ENCODE measurements at places on chromosomes 1 and 21. TPM values are rescaled to one million over a fixed set of nuclear protein-coding genes. Genes with fewer than 3 reads are reported as not detected.
A peak's percentile ranks its signal among the peaks of the same experiment; 100 is the strongest.

Gene TP73
- total RNA-seq = not detected

DNA sequence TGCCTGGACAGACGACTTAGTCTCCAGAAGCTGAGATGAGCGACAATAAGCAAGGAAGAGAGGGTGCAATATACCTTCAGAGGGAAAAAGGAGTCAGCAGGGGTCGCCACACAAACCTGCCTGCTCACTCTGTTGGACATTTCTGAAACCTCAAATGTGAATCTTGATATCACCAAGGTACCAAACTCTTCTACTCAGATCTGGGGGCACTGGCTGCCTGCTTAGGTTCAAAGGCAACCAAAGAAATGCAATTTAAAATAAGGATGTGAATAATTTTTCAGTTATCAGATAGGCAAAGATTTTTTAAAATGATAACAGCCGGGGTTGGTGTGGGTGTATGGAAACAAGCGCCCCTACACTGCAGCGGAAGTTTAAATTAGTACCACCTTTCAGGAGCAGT is 164.2 kb downstream of the HIVEP3 start:
- no peak for DNase-seq

DNA sequence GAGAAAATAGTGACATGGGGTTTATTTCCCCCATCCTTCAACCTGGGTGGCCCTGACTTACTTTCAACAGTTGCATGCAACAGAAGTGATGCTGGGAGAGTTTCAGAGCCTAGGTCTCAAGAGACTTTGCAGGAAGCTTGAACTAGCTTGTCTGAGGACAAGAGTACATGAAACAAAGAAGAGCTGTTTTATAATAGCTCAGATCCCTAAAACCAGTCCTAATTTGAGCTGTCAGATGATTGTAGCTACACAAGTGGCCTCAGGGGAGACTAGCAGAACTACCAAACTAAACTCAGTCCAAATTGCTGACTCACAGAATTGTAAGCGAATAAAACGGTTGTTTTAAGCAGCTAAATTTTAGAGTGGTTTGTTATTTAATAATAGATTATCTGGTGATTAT is 17.1 kb downstream of the RC3H1 start:
- no peak for DNase-seq

Gene CHODL
- 1.6 TPM for total RNA-seq

DNA sequence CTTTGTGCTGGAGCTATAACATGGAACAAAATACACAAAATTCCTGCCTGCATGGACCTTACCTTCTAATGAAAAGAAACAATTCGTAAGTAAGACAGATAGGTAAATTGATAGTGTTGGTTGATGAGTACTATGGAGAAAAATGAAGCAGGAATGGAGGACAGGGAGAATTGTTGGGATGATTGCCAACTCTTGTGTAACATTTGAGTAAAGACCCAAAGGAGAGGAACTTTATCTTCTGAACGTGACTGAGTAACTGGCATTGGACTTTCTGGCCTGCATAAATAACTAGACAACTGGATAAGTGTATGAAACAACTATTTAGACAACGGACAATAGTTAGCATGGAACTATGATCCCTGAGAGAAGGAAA is 6.8 kb upstream of the EFCAB14 start:
- DNase-seq = no peak

GRCh38 chr1:93839307-93839706 is 39.7 kb downstream of the DNTTIP2 start:
- no peak for DNase-seq

Gene CLCNKB
- total RNA-seq = 0.97 TPM

Gene DOP1B
- total RNA-seq = 10.7 TPM

DNA sequence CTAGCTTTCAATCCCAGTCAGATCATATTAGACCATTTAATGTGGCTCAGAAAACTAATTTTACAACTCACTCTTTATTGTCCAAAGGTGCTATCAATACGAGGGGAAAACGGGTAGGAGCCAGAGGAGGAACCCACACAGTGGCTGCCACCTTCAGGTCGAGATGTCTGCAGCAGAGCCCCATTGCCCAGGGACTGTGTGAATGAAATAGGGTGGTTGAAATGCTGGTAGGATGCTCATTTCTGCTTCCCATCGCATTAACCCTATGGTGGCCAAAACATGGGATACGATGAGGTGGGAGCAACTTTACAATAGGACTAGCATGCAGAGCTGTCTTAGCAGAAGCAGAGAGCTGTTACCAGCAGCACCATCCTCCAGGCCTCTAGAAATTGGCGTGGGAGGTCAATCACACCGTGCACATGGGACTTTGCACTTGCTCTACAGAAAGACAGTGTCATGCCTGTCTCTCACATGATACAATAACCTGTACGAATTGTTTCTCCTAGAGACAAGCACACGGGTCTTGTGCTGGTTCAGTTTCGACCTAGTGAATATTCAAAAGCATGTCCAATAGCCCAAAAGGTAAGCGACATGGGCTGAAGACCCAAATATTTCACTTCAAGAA is 69.5 kb upstream of the DESI2 start:
- DNase-seq = no peak

Gene VSIG8
- total RNA-seq = not detected

GRCh38 chr1:71738910-71739309 is 543.4 kb downstream of the NEGR1 start:
- no peak for DNase-seq

- DNase-seq = no peak
Observed at GRCh38 chr1:24022581-24023361, 42.6 kb upstream of the SRSF10 start.

Gene NPR1
- total RNA-seq = 0.19 TPM

GRCh38 chr1:23452011-23452411 is 27.5 kb upstream of the TCEA3 start:
- no peak for DNase-seq

DNA sequence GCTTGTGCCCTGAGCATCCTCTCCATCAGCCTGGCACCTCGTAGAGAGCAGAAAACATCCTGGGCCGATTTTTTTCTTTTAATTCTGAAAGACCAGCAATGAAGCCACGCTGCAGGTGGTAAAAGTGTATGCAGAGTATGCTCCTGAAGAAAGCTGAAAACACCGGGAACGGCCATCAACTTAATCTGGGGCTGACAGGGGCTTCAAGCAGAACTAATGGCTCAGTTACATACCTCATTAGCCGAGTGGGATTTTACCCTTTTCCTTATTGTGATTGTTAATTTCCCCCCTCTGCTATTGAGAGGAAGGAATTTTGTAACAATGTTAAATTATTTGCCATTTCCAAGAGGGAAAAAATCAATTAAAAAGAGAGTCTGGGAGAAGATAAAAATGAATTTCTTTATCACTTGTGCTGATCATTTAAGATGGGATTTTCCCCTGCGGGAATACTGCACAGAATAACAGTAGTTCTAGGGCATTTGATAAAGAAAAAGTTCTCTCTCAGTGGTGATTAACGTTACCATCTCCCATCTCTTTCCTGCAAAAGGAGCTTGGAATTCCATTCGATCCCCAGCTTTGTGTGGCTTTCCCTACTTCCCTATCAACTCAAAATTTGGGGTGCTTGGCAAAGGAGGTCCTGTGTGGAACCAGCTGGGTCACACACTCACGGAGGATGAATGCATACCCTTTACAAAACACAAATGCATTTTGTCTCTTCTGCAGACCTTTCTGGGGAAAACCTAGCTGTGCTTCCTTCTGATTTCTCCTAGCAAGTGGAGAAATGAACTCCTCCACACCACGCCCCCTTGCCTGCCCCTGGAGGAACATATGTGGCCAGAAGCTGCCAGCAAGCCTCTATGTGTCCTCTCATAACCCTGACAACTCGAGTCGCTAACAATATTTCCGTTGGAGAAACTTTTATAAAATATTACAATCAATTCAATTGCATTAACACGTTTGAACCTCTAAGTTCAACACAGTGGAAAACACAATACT is 70.9 kb downstream of the RRAGC start:
- DNase-seq = peak; percentile 66

DNA sequence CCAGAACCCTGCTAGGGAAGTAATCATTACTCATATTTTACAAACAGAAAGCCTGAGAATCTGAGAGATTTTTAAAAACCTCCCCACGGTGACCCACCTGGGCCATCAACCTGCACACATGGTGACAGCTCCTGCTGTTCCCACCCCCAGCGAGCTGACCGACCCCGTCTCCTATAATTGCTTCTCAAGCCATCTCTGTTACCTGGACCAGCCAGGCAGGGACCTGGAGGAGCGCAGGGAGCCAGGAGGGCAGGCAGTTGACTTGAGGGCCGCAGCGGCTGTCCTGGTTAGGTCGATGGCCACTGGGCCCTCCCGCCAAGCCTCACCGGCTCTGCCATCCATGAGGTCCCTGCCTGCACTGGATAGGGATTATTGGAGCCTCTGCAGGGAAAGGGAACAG is 7.7 kb downstream of the TFF2 start:
- no peak for DNase-seq

GRCh38 chr1:163346326-163346870 is 24.6 kb downstream of the NUF2 start:
- no peak for DNase-seq

Gene TEX38
- not detected for total RNA-seq

GRCh38 chr1:242146652-242147051 is 147.8 kb upstream of the MAP1LC3C start:
- no peak for DNase-seq

GRCh38 chr1:24966724-24967346 is 36.8 kb upstream of the RUNX3 start:
- no peak for DNase-seq

Gene MROH7
- 0.34 TPM for total RNA-seq

DNA sequence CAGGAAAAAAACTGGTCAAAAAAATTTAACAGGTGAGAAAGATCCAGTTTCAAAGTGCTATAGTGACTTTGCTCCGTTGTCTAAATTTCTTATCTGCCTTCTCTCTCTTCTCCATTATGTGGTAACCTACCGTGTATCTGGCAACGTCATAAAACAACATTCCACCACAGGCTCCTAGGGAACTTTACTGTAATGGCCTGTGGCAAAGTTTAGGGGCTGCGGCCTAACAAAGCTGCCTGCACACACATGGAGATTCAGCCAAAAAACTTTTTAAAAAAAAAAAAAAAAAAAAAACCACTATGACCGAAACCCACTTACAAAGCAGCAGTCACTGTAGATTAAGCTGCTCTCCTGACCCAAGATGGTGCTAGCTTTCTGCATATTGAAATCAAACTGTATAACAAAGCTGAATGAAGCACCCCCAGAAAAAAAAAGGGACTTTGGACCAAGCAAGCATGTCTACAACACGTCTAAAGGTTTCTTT is 202.6 kb downstream of the SLC45A1 start:
- no peak for DNase-seq

- DNase-seq = no peak
Observed at GRCh38 chr1:238898856-238899255, 487.5 kb upstream of the CHRM3 start.

Gene RHBDL2
- total RNA-seq = 1.1 TPM

Gene FCRL6
- total RNA-seq = not detected

- DNase-seq = no peak
Observed at GRCh38 chr1:54300401-54300800, 100.4 kb downstream of the MRPL37 start.

Gene RGSL1
- total RNA-seq = not detected

GRCh38 chr1:98402860-98403259 is 258.7 kb upstream of the SNX7 start:
- no peak for DNase-seq

GRCh38 chr1:63904826-63905225 is 131.0 kb downstream of the ROR1 start:
- DNase-seq = no peak

Gene KCNN3
- total RNA-seq = 4.3 TPM

Measured in neural progenitor cell (in vitro differentiated cells).